ENCODE measurements at places on chromosomes 2 and 18. TPM values are rescaled to one million over a fixed set of nuclear protein-coding genes. Genes with fewer than 3 reads are reported as not detected.

DNA sequence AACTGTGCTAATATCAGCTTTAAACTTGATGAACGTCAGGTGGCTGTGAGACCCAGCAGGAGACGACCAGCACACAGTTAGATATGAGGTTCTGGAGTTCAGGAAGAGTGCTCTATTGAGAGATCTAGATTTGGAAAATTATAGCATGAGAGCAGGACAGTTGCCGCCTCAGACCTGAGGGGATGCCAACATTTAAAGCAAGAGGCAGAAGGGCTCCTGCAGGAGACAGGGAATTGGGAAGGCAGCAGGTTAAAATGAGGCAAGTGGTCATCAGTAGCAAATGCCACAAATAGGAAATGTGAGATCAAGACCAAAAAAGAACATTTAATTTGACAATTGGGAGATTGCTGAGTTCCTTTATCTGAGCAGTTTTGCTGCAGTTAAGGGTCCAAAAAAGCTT lies 471.9 kb downstream of the TGIF1 start:
- no peak for DNase-seq

GRCh38 chr18:5021558-5021957 lies 175.5 kb downstream of the AKAIN1 start:
- DNase-seq: no peak

DNA sequence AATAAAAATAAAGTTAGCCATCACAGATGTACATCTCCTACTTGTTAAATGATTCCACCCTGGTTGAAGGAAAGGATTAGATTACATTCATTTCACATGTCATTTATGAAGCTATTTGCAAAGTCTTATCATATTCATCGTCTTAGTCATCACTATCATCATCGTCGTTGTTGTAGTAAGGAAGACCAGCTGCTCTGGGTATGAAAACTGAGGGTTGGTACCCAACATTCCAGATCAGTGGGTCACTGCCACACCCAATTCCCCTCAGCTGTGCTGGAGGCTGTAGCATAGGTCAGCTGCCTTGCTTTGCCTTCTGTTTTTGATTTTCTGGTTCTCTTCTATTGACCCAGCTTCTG lies 20.9 kb upstream of the CCBE1 start:
- DNase-seq: peak; percentile 98

- no peak for DNase-seq
Measured at GRCh38 chr2:8479298-8479697, 202.6 kb upstream of the ID2 start.

GRCh38 chr2:121019071-121019470 lies 265.9 kb downstream of the TFCP2L1 start:
- DNase-seq: no peak

DNA sequence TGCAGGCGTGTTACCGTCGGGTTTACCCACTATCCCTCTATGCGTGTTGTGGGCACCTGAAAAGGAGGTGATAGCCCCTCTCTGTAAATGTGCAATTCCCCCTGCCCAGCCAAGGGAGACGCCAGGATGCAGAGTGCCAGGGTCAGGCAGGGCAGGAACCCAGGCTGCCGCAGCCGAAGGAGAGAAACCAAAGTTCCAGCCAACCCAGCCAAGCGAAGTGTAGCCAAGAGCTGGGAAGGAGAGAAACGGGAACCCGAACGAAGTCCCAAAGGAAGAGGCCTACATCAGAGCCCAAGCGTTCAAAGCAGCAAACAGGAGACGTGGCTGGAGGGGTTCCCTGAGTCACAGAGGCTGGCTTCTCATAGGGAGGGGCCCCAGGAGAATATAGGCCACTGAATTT lies 24.2 kb upstream of the SPR start:
- no peak for DNase-seq

- DNase-seq: no peak
Measured at GRCh38 chr2:131148426-131148825, 43.3 kb downstream of the PLEKHB2 start.

DNA sequence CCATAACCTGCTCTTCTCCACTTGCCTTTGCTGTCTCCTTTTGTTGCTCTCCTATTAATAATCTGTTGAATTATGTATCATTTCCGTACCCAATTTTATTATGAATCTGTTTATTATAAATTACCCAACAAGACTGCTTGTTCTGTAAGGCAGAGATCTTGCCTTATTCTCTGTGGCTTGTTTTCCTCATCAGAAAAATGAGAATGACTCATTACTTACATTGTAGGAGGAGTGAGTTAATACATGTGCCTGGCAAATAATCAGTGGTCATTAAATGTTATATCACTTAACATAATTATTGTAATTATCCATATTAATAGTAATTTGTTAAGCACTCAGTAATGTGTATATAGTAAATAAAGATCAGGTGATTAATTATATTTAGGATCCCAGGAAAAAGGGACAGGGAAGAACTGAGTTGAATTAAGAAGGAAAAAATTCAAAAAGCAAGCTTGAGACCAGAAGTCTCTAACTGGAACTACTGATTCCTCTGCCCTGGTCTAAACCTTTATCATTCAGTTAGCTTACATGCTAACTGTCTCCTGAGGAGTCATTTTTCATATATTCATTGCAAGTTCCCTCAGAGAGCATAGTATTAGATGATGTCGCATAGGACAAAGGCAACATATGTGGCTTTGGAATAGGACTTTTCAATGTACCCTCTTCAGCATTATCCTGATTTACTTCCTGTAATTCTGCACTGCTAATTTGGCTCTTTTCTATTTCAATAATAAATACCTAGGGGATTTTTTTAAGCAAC lies 335.7 kb downstream of the GALNT13 start:
- no peak for DNase-seq

- no peak for DNase-seq
Measured at GRCh38 chr18:75185460-75185859, 23.5 kb downstream of the PTGR3 start.

DNA sequence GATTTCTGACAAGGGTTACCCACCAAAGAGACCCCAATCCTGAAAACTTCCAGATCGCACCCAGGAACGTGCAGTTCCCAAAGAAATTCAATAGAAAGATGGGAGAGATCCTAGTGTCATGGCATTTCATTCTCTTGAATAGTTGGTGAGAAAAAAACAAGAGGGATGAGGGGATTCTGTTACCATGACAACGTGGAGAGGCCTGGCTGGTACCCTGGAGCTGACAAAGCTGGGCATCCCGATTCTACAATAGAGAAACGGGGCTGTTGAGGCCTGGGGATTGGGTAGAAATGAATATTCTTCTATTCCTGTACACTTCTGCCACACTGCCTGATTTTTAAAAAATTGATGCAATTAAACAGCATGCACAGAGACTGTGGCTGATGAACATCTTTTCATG lies 41.0 kb downstream of the POLE4 start:
- no peak for DNase-seq

DNA sequence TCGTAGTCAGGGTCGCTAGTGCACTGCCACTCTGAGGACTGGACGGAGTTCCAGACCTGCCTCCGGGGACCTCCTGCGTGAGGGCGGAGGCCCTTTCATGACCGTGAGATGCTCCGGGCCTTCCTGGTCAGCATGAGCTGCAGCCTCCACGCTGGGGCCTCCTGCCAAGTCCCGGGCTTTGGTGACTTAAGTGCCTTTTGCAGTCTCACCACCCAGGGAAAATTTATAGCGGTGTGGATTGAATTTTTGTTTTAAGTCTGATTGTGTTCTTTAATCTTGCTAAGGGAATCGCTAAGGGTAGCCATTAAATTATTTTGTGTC lies 33.6 kb downstream of the CHRNA1 start:
- DNase-seq: no peak

- no peak for DNase-seq
Measured at GRCh38 chr18:8848541-8848940, 143.2 kb downstream of the MTCL1 start.

DNA sequence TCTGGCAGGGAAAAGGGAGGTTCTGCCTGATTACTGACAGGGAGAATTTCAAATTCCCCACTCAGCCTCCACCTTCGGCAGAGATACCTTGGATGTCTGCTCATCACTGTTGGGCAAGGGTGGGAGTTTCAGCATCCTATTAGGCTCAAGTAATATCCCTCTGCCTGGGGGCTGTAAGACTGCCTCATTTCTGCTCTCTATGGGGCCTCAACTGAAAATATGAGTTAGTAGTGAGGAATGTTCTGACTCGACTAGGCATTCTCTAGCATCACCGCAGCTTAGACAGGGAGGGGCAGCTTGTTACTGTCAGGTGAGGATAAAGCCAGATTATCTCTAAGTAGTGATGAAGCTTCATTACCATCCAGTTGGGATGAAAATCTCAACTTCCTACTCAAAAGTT lies 87.7 kb upstream of the LRP1B start:
- DNase-seq: peak; percentile 45

- DNase-seq: peak; percentile 26
Measured at GRCh38 chr2:148616662-148617061, 27.9 kb upstream of the EPC2 start.

DNA sequence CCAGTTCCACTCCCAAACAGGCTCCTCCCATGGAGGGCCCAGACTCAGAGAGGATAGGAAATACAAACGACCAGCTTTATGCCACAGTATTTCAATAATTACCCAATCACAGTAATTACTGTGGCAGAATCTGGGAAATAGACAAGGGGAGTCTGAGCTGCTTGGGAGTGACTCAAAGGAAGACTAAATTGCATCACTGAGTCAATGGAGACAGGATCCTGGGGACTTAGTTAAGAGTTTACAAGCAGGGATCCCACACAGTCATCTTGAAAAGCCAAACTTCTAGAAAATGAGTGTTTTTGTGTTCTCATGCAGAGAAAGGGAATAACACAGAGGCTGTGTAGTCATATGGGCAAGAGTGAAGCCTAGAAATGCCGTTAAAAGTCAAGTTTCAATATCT lies 1142.1 kb downstream of the CNTNAP5 start:
- no peak for DNase-seq

GRCh38 chr18:69217196-69218000 lies 183.3 kb upstream of the DOK6 start:
- DNase-seq: no peak

GRCh38 chr2:174395969-174396630 lies 570 bp downstream of the SCRN3 start:
- DNase-seq: peak; percentile 22

Gene LYPD1
- total RNA-seq: 18.7 TPM

Gene LMAN2L
- total RNA-seq: 31.4 TPM

Gene LRRC30
- total RNA-seq: not detected

Gene AAMP
- total RNA-seq: 272 TPM

Gene CRYGD
- total RNA-seq: not detected

Gene DSG1
- not detected for total RNA-seq

Gene LYG2
- not detected for total RNA-seq

Gene SCN9A
- total RNA-seq: 7.0 TPM

Gene TMEM200C
- total RNA-seq: 6.5 TPM

Measured in PC-3 (cell line).